ENCODE measurements at places on chromosomes 16 and 17.

GRCh38 chr16:76577003-76577402 is 299.8 kb downstream of the CNTNAP4 start:
- DNase-seq: peak; percentile 21

DNA sequence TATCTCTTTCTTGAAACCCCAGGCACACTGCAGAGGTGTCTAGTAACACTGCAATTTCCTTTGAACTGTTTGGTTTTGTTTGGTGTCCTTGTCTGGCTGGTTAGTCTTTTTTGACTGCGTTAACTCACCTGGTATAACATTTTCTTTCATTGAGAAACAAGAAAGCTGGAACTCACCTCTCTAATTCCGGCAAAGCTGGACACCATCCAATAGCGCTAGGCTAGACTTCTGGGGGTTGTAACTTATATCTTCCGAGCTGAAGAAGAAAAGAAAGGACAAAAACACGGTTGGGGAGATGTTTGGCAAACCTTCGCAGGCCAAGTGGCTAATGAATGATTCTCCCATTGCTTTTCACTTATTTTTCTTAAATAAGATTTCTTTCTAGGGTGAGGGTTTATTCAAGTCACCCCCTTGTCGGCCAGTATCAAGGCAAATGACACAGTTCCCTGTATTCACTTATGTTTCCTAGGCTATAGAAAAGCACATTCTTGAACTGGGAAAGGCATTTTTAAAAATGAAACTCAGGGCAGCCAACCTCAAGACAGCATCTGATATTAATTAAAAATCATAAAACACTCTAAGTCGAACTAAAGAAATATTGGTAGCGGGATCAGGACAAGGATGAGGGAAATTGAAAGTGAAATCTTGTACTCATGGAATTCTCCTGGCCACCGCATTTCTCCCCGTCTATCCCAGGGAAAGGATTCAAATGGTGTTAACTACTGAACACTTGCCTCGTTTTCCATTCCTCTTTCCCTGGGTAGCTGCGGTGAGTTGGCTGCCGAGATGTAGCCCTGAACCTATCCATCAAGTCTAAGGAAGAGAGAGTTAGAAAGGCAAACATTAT is 95.9 kb upstream of the ZFHX3 start:
- DNase-seq: no peak

DNA sequence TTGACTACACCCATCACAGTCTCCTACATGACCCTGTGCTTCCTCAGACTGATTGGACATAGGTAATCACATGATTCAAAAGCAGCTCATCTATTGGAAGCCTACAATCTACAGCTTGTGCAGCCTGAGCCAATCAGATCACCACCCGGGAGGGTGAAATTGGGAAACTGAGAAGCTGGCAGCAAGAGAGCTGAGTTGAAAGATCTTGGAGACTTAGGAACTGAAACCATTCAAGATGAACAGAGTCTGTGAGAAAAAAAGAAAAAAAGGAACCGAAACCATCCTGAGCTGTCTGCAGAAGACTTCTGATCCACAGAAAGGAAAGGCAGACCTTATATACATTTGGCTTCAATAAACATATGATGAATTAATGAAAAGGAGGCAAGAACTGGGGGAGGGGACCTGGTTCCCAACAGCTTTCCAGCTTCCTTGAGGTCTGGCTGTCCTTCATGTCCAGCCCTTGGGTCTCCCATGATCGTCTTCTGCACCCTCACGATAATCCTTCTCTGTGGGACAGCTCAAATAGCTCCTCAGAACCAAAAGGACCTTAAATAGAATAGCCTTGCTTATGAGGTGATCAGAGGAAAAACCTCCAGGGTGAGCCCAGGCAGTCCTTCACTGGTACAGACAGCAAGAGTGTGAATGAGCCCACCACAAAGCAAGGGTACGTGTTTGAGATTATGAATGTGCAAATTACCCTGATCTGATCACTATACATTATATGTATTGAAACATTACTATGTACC is 32.6 kb downstream of the PLXDC1 start:
- no peak for DNase-seq

- no peak for DNase-seq
These were observed 33.3 kb downstream of the NDEL1 start for GRCh38 chr17:8468980-8469379.

- DNase-seq: peak; percentile 26
These were observed 1.0 kb upstream of the ZNF500 start for GRCh38 chr16:4767872-4768548.

DNA sequence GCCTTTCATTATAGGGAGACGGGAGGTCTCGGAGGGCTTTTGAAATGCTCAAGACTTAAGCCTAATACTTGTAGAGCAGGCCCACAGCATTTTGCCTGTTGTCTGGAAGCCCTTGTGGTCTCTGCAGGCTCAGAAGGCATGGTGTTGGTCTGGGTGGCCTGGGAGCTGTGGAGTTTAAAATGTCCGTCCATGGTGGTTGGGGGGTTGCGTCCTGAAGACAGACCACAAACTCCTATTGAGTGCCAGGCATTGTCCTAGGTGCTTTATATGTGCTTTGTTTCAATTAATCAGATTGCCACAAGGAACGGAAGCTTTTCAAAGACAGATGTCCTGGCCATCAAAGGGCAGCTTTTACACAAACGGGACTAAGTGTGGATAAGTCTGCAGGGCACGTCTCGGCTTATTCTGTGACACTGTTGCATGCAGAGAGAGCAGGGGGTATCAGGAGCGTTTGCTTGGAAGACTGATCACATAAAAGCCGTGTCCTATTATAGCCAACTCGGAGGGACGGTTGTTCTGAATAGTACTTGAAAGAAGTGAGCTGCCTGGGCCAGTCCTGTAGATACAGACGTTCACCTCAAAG is 7.8 kb downstream of the NTN1 start:
- DNase-seq: no peak

GRCh38 chr17:65434251-65434650 is 127.2 kb downstream of the AXIN2 start:
- DNase-seq: no peak

DNA sequence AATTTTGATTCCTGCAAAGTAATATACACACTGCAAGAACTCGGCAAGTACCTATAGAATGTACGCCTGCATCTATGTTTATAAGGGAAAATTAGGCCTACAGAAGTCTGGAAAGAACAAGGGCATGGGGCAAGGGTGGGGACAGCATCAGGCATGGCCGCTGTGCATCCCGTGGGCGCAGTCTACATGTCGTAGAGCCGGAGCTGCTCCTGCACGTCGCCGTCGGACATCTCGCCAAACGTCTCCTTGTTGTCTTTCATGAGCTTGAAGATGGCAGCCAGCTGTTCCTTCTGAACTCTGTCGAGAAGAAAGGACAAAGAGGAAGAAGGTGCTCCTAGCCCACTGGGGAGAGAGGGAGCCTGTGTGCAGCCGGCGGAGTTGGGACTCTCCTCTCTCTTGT is 33.4 kb downstream of the MXRA7 start:
- DNase-seq: no peak

- no peak for DNase-seq
These were observed 13.4 kb downstream of the FLYWCH1 start for GRCh38 chr16:2924901-2925755.
